Activated CD4-positive, alpha-beta T cell treated with anti-CD3 and anti-CD28 coated beads, Interleukin-2, Interleukin-6, amounts not matched to agents 100 ng/mL and 50 ng/mL, durations not matched to agents 16 hours and 8 hours (primary cell): ENCODE measurements at places on chromosomes 7 and 10.

GRCh38 chr7:43648473-43649406 is 65.8 kb downstream of the STK17A start:
- DNase-seq: peak; percentile 92

- DNase-seq: no peak
Observed at GRCh38 chr7:155141562-155141961, 71.4 kb downstream of the HTR5A start.

GRCh38 chr10:110218632-110219031 is 11.2 kb downstream of the MXI1 start:
- no peak for DNase-seq

GRCh38 chr7:5470167-5470532 is 46.5 kb upstream of the TNRC18 start:
- no peak for DNase-seq

- DNase-seq: no peak
Observed at GRCh38 chr7:1511444-1512422, 7.5 kb upstream of the INTS1 start.

GRCh38 chr10:131231965-131232541 is 79.5 kb downstream of the TCERG1L start:
- DNase-seq: no peak

DNA sequence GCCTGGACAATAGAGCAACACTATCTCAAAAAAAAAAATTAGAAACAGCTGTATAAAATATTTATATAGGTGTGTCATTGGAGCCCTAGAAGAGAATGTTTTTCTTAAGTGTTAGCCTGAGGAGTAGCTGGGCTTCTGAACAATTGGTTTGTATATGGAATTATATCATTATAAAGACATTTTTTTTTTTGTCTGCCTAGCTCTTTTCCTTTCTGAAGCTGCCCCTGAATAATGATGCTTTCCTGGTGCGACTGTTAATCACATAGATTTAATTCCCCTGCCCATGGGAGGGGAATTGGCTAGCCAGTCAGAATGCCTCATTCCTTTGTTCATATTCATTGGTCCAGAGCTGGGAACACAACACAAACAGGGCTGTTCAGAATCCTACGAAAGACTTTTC is 13.9 kb upstream of the ABCC2 start:
- no peak for DNase-seq

DNA sequence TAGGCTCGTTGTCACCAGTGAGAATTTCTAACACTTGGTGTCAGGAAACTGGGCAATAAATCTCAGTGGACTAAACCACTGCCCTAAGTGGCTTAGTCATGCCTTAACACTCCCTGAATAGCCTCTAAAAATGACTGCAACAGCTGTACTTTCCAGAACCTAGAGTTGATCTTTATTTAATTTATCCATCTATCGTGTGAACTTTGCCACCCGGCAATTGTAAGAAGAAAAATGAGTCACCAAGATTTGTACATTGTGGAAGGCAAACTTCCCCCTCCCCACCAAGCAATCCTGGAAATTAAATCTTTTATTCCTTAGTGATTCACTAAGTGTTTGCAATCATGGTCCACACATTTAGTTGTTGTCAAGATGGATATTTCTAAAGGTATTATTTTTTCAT is 47.1 kb downstream of the NXPH1 start:
- no peak for DNase-seq

DNA sequence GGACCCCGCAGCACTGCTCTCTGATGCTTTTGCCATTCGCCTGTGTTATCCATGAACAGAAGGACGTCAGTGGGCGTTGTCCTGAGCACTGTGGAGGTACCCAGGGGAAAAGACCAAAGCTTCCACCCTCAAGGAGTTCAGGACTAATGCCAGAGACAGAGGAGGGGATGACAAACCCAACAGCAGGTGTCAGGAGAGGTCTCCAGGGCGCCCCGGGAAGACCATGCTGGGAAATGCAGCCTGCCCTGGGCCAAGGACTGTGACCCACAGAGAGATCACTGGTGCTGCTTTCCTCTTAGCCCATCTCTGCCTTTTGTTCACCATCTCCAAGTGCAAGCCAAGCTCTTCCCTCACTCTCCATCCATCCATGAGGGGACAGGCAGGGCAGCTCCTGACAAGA is 166.8 kb upstream of the PFKP start:
- no peak for DNase-seq

DNA sequence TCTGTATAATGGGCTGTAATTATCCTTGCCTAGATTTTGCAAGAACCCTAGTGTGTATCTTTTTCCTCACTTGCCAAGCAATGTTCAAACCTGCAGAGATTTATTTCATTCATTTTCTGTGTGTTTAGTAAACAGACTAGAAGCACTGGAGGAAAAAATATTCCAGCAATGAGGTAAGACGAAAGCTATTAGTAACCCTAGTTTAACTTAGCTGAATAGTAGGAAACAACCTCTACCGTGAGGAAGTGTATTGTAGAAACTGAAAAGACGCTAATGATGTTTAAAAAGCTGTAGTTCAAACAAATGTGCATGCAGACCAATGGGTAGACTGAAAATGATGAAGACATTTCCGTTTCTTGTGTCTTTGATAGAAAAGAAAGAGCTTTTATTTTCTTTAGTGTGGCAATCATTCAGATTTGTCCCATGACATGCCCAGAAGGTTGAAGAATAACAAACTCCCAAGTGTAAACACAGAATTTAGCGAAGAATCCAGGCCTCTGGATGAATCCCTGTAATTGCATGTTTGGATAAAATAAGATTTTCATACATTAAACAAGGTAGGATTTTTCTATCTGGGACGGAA is 20.7 kb downstream of the CAV1 start:
- DNase-seq: no peak
